ENCODE measurements at places on chromosomes 1 and 21.

DNA sequence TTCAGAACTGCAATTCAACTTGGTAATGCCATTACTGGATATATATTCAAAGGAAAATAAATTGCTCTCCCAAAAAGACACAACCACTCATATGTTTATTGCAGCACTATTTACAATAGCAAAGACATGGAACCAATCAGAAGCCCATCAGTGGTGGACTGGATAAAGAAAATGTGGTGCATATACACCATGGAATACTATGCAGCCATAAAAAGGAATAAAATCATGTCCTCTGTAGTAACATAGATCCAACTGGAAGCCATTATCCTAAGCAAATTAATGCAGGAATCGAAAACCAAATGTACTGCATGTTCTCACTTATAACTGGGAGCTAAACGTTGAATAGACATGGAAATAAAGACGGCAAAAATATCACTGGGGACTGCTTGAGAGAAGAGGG lies 117.0 kb downstream of the MAP3K21 start:
- DNase-seq = no peak

- DNase-seq = no peak
Observed at GRCh38 chr1:116751621-116752020, 2.6 kb upstream of the CD2 start.

DNA sequence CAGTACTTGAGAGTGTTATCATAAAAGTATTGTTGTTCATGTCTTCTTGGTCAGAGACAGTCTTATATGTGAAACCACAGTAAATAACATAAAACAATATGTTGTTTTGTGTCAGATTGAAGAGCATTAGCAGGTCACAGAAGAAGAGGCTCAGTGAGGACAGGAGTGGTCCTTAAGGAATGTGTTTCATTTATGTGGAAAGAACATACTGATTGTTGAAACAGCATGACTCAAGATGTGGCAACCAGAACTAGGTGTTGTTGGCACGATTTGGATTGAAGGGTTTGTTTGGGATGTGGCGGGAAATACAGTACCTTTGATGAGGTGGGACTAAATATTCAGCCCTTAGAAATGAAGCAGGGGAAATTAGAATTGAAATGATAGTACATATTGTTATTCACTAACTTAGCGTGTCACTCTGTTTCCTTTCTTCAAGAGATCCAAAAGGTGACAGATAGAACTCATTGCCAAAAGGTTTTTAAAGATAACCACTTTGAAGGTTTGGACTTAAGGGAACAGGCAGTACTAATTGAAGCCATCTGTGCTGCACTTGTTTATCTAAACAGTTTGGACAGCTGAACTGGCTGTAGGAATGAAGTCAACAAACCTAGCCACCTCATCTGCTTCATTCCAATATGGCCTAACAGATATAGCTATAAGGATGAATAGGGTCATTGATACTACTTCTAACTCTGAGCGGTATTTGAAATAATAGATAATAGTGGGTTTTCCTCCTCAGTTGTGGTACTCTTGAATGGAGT lies 14.4 kb downstream of the RALGPS2 start:
- no peak for DNase-seq

DNA sequence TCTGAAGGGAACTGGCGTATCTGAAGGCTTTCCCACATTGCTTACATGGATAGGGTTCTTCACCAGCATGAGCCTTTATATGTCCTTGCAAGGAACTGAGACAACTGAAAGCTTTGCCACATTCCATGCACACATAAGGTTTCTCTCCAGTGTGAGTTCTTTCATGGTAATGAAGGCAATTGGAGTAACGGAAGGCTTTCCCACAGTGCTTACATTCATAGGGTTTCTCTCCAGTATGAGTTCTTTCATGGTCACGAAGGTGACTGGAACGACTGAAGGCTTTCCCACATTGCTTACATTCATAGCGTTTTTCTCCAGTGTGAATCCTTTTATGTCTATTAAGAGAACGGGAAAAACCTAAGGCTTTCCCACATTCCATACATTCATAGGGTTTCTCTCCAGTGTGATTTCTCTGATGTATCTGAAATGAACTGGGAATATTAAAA lies 15.0 kb downstream of the ZNF124 start:
- DNase-seq = no peak

DNA sequence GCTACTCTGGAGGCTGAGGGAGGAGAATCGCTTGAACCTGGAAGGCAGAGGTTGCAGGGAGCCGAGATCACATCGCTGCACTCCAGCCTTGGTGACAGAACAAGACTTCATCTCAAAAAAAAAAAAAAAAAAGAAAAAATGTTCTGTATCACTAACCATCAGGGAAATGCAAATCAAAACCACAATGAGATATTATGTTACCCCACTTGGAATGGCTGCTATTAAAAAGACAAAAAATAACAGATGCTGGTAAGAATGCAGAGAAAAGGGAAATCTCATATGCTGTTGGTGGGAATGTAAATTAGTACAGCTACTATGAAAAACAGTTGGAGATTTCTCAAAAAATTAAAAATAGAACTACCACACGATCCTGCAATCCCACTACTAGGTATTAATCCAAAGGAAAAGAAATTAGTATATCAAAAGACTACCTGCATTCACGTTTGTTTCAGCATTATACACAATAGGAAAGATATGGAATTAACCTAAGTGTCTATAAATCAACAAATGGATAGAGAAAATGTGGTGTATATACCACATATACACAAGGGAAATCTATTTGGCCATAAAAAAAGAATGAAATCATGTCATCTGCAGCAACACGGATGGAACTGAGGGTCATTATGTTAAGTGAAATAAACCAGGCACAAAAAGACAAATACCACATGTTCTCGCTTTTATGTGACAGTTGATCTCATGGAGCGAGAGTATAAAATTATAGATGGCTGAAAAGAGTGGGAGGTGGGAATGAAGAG lies 62.6 kb downstream of the ABL2 start:
- DNase-seq = no peak

- DNase-seq = no peak
Observed at GRCh38 chr1:109371341-109371739, 26.4 kb downstream of the SORT1 start.

DNA sequence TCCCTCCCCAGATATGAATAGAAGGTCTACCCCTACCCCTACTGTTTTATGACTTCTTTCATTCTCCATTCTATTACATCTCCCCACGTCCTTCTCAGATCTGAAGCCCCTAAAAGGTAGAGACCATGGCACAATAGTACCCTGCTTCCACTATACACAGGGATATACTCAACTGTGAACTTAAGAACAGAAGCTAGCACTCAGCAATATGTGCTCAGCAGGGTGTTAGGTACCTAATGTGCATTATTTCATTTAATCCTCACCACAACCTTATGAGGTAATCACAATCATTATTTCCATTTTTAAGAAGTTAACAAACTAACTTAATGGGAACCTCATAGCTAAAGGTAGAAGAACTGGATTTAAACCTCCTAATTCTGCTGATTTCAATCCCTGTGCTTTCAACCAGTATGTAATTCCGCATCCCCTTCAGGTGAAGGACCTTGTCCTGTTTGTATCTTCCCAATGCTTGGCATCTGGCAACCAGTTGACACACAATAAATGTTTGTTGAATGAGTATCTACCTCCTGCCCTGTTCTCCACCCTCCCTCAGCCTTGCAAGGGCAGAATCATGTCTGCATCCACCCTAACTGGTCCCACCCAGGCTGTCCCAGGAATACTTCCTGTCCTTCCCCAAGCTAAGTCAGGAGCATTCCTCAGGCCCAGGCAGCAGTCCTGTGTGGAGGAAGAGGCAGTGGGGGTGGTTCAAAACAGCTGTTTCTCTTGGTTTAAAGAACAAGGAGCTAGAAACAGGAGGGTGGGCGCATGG lies 6.5 kb downstream of the DENND2D start:
- no peak for DNase-seq

DNA sequence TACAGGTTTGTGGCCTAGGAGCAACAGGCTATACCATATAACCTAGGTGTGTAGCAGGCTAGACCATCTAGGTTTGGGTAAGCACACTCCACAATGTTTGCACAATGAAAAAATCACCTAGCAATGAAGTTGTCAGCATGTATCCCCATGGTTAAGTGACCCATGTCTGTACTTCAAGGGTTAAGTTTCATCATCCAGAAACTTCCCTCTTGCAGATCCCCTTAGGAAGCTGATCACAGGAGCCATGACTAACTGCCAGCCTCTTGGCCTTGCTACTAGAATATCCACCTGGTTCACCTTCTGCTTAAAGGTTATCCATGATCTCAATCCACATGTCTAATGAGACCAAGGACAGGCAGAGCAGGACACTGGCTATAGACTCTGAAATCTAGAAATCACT lies 3.5 kb upstream of the UBXN10 start:
- DNase-seq = no peak

DNA sequence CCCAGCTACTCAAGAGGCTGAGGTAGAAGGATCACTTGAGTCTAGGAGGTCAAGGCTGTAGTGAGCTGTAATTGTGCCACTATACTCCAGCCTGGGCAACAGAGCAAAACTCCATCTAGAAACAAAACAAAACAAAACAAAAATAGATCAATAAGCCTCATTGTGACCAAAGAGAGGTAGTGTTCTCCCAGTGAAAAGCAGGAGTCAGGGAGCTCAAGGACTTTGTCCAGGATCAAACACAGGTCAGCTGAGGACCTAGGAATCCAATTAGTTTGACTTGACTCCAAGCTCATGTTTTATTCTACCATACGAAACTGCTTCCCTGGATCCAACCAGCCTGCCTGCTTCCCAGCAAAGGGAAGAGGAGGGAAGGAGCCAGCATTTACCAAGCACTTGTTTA lies 21.5 kb upstream of the QSOX1 start:
- no peak for DNase-seq

- DNase-seq = no peak
Observed at GRCh38 chr1:229130028-229130668, 140.8 kb upstream of the RAB4A start.

DNA sequence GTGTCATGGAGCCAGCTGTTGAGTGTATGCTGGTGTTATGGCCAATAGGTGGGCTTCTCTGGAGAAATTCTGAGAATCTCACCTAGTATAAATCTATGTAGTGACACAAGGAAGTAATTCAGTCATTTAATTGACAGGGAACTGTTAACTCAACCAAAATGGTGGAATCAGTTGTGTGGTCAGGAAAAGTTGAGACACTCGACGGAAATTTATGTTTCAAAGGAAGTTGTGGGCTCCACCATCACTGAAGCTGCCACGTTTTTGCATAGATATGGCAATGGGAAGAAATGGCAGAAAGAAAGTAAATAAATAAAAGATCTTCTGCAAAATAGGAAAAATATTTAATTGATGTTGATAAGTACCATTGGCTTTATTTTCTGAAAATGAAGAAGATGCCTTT lies 84.5 kb downstream of the ATP6V1G3 start:
- no peak for DNase-seq

DNA sequence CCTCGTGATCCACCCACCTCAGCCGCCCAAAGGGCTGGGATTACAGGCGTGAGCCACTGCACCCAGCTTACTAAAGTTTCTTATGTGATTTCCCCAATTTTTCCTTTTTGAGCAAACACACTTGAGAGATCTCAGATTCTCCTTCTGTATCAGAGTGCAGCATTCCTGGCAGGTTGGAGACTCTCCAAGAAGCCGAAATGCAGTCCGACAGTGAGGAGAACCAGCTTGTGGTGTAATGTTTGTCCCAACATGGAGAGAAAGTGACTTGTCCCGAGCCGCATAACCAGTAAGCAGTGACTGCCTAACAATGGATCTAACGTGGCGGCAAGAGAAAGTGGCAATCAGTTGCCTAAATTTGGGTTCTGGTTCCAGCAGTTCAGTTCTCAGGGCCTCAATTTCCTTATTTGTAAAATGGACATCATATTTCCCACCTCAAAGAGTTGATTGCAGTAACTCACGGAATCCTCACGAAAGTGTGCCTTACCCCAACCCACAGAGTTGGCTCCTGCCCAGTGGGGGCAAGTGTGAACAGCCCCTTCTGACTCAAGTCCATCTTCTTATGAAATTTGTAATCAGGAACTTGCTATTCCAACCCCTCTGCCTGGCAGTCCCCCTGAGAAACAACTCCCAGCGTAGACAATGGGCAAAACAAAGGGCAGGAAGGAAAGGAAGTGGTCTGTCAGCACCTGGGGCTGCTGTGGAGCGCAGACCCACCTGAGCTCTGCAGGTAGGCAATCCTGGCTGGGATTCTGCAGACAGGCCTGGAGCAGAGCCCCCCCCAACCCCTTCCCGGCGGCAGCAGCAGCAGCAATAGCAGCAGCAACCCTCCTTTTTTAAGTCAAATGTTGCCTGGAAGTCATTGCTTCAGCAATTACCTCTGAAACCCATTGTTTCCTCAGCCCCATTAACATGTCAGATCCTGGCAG lies 223.6 kb upstream of the POU3F1 start:
- DNase-seq = no peak

- DNase-seq = no peak
Observed at GRCh38 chr21:34802180-34802899, 133.5 kb downstream of the CLIC6 start.

- DNase-seq = no peak
Observed at GRCh38 chr1:93776728-93777127, 95.1 kb upstream of the BCAR3 start.

GRCh38 chr1:48916130-48917069 lies 139.7 kb upstream of the BEND5 start:
- no peak for DNase-seq

GRCh38 chr1:161945306-161946060 lies 78.2 kb downstream of the OLFML2B start:
- DNase-seq = no peak

- peak; percentile 59 for DNase-seq
Observed at GRCh38 chr21:44510508-44511218, 29.3 kb downstream of the KRTAP10-1 start.

GRCh38 chr1:114716304-114717170 lies at the start of gene NRAS:
Gene NRAS, minus strand, starts transcription at chr1:114716771. Its CDS starts 611 bp downstream, at chr1:114716160.
- DNase-seq = peak; percentile 94

DNA sequence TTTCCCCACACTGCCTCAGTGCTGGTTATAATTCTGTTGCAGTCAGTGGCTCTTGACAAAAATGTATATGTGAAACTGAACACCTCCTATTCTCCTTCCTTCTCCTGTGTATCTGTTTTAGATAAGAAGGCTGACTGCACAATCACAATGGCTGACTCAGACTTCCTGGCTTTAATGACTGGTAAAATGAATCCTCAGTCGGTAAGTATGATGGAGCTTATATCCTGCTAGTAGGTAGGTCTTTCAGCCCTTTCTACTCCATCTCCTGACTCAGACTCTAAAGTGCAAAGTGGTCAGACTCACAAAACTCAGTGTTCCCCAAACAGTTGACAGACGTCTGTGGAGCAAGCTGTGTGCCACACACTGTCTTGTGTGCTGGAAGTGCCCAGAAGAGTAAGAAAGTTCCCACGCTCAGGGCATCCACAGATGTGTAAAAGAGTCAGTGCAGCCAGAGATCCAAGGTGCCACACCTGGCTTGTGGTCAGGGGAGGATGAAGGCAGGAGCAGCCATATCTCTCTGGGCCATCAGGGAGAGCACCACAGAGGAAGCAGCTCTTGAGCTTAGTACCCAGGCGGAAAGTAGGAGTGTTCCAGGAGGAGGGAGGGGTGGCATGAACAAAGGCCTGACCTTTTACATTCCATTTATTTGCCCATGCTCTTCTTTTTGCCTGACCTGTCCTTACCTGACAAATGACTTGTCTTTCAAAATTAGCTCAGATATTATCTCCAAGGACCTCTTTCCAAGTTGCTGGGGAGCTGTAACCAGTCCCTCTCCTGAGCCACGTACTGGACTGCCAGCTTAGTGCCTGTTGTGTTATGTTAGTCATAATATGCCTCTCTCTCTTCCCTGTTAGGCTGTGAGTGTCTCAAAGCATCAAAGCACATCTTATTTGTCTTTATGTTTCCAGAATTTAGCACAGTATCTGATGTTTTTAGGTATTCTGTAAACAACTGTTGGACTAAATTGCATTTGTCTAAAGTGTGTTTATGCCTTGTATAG lies 14.0 kb upstream of the PODN start:
- DNase-seq = no peak

GRCh38 chr1:110872366-110872744 lies 593 bp upstream of the CD53 start:
- DNase-seq = no peak
